Esophagus squamous epithelium (tissue), 5 donors: ENCODE measurements at places on chromosomes 11 and 22.

- no peak for DNase-seq
Measured at GRCh38 chr22:48097723-48098122, 1335.3 kb downstream of the TBC1D22A start.

DNA sequence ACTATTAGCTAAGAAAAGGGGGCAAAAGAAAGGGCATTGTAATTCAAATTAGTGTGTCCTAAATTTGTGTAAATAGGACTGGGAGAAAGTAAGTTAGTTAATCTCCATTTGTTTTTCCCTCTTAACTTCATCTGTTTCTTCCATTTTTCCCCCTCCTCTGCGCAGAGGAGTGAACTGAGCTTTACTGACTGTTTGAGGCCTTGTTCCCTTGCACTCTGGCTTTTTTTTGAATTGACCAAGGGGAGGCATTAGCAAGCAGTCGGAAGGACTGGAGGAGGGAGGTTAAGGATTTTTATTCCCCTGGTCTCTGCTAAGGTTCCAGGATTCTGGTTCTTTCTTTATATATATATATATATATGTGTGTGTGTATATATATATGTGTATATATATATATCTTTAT is 15.2 kb upstream of the FANCF start:
- DNase-seq: no peak

GRCh38 chr11:134528453-134528852 is 116.4 kb upstream of the B3GAT1 start:
- no peak for DNase-seq

DNA sequence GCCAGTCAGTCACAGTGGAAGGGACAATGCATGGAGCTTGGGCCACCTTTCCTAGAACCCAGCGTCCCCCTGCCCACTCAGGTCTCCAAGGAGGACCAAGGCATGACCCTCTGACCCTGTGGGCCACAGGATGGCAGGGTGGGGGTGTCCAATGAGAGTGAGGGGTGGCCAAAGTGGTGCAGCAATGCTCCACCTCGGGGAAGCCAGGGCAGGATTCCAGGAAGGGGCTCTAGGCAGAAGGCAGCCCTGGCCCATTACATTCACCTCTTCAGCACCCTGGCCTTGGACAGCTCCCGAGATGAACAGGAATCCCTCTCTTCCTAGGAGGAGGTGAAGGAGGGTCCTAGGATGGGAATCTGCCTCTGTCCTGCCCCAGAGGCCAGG is 597.5 kb downstream of the BRD1 start:
- no peak for DNase-seq

DNA sequence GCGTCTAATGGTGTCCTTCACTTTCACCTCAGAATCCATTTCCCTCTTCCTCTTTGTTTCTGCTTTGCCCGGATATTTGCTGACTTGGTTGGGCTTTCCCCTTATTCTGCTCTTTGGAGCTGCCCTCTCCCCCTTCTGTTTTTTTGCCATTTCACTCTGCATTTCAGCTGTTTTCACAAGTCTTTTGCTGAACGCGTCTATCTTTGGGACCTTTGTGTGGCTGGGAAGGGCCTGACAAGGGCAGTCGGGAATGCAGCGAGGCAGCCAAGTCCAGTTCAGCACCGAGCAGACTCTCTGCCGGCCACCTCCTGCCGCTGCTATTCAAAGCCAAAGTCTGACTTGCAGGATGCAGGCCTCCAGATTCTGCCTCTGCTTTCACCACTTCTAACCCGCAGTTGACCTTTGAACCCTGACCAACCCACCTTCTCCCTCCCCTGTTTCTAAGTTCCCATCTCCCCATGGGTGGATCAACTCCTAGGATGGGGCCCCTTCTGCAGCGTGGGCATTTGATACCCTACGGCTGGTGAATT is 38.2 kb downstream of the FEZ1 start:
- no peak for DNase-seq

DNA sequence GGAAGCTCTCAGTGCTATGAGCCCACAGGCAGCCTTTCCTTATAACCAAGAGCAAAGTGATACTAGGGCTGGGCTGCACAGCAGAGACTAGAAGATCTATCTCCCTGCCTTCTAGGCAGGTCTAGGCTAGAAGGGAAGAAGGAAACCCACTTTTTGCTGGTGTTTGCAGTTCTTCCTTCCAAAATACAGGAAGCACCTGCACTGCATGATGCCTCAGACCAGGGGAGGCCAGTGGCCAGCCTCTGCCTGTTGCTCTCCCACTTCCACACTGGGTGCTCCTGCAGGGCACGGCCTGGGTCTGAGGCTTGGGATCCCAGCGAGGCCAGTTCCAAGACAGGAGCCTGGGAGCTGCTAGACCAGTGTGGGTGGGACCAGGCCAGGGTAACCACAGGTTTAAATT is 6.0 kb upstream of the UCP3 start:
- no peak for DNase-seq

DNA sequence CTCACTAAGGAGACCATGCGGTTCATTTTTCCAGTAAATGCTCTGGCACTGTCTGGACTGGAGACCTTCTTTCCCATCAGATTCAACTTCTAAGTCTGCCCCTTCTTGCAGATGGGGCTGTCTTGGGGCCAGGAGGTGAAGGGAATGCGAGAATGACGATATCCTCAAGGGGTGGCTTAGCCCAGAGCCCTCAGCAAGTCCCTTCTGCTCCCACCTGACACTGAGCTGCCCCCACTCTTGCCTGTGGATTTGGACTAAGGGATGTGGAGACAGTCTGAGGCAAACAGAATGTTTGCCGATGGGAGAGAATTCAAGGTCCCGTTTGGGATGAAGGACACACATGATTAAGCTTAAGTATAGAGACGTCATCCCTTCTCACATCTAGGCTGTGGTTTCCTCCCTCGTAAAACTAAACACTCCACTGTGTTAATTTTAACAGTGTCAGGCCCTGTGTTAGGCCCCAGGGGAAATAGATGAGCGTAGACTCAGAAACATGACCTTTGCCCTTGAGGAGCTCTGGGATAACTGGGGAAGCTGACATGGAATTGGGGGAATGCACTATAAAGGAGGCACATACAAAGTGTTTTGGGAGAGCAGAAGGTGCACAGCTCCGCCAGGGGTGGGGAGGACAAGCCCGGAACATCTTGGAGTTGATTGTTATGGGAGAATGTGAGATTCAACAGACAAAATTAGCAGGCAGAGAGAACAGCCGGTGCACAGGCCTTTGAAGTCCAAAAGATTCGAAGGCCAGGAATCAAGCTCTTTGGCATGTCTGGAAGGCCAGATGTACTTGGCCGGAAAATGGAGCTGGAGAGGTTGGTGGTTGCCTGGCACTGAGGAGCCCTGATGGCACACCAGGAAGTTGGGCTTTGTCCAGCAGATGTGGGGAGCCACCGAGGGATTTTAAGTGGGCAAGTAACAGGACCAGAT is 71.6 kb downstream of the ST3GAL4 start:
- DNase-seq: no peak

- no peak for DNase-seq
Measured at GRCh38 chr11:5225480-5225871, 1.4 kb downstream of the HBB start.

DNA sequence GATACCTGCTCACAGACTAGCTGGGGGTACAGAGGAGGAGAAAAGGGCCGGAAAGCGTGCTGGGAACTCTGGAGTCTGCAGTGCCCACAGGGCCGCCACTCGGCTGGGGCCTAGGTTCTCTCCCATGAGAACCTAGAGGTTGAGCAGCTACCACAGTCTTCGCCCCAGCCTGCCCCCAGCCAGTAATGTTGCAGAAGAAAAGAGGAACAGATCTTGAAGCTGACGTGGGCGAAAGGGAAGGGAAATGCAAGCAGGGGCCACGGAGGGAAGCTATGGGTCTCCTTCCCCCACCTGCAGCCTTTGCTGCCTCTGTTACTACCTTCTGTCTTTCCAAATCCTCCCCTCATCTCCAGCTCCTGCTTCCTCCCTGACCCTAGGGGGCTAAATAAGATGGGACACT is 28.8 kb upstream of the P2RY2 start:
- DNase-seq: no peak

GRCh38 chr11:104872393-104872792 is 25.9 kb downstream of the CASP12 start:
- no peak for DNase-seq

DNA sequence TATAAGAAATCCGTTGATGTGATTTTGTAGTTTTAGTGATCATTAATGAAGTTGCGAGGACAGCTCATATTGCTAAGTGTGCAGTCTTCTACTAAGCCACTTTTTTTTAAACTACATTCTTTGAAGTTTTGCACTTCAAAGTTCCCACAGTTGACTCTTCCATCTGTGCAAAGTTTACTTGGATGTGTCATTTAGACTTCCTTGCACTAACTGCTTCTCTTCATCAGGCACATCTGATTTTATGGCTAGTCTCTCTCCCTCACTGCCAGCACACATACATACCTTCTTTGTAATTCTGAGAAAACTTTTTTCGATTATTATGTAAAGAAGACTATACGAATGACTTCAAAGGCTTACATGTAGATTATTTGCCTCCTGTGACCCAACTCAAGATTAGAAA is 250.0 kb downstream of the DYNC2H1 start:
- DNase-seq: no peak

GRCh38 chr11:47179655-47179991 is 2.9 kb upstream of the ARFGAP2 start:
- DNase-seq: no peak

- DNase-seq: no peak
Measured at GRCh38 chr11:104694259-104695064, 203.8 kb downstream of the CASP12 start.

- no peak for DNase-seq
Measured at GRCh38 chr11:120499859-120500258, 11.7 kb upstream of the GRIK4 start.
